SJSA1 (cell line): ENCODE measurements at places on chromosomes 7 and 10. TPM values are rescaled to one million over a fixed set of nuclear protein-coding genes. Genes with fewer than 3 reads are reported as not detected.
A peak's percentile ranks its signal among the peaks of the same experiment; 100 is the strongest.

GRCh38 chr10:109886781-109887140, 36.5 kb downstream of the XPNPEP1 start:
- no peak for DNase-seq

DNA sequence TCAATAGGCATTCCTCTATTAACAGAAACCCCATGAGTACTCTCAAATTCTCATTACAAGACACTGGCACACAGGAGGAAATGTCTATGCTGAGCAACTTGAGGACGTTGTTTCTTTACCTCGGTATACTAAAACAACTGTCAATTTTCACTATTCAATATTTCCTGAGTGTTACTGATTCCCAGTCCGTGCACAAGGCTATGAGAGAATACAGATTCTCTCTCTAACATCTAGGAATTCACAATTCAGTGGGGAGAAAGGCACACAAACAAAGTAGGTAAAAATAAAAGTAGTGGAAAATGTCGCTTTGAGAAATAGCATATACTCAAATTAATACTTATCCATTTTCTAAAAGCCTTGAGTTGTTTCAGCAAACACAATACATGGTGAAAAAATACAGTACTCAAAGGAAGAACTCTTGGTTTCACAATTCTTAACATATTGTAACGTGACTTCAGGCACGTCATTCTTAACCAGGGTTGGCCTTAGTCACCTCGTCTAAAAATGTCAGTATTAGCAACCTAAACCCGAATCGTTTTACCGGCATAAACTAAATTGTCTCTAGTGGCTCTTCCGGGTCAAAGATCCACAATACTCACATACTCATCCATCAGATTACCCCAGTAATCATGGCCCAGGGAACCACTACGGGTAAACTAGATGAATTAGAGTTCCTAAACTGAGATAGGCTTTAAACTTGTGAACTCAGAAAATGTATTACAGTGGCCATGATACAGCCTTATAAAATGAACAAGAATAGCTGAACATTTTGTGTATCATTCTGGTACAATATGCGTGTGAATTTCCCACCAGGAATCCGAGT, 1.5 kb downstream of the IPMK start:
- peak; percentile 50 for DNase-seq

NCAPG2 gene
- total RNA-seq = 54.5 and 61.4 TPM in 2 replicates

GRCh38 chr7:134995239-134996096, 9.2 kb downstream of the AGBL3 start:
- DNase-seq = no peak

- DNase-seq = no peak
Observed at GRCh38 chr10:13911821-13912520, 325.2 kb downstream of the PRPF18 start.

GRCh38 chr10:107767185-107767584, 602.7 kb upstream of the SORCS1 start:
- no peak for DNase-seq

DNA sequence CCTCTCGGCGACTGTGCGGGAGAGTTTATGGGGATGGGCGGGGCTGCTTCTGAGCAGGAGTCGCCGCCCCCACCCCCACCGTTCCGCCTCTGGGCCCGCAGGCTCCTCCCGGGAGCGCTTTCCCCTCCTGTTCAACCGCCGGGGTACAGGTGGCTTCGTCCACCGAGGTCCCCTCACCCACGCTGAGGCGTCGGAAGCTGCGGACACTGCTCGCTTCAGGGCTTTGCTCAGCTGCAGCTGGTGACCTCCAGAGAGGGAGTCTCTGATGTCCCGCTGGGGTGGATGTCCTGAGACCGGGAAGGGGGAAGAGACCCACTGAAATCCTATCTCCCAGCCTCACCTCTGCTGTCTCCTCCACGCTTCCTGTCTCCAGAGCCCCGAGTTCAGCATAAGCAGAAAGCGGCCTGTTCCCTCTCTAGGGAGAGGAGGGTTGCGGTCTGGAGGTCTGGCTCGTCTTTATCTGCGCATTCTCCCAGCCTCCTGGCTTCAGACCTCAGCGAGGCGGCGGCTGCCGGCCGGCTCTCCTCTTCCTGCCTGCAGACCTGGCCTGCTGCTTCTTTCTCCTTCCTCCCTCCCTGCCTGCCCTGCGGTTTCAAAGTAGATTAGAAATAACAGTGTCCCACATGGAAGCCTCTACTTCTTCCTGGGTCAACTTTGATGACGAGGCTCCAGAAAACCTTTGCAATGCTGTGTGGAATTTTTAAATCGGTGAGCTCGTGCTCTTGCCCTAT, 1.8 kb downstream of the CYP2E1 start:
- DNase-seq = no peak

DNA sequence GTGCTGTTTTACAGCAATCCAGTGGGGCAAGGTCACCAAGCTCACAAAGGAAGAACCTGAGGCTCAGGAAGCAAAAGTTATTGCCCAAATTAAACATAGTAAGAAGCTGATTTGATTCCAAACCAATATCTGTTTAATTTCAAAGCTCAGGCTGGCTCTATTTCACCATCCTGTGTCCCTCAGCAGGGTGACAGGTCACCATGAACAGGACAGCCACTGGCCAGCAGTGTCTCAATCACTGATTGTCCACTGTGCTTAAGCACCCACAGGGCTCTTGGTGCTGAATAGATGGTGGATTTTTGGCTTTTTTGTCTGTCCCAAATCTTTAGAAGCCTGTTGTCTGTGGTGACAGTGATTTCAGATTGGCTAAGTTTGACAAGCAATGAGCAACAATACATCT, 146.4 kb upstream of the ZNF32 start:
- no peak for DNase-seq

- no peak for DNase-seq
Observed at GRCh38 chr10:119248681-119249080, 41.3 kb downstream of the GRK5 start.

- no peak for DNase-seq
Observed at GRCh38 chr10:30366829-30367228, 17.8 kb upstream of the MTPAP start.

MRLN gene
- total RNA-seq = not detected in 2 replicates

EN2 gene
- 0.11 TPM in 1 of 2 replicates, not detected in the other for total RNA-seq

PRLHR gene
- total RNA-seq = not detected in 2 replicates

GRCh38 chr7:101565601-101566209, 63.4 kb downstream of the MYL10 start:
- DNase-seq = no peak

DNA sequence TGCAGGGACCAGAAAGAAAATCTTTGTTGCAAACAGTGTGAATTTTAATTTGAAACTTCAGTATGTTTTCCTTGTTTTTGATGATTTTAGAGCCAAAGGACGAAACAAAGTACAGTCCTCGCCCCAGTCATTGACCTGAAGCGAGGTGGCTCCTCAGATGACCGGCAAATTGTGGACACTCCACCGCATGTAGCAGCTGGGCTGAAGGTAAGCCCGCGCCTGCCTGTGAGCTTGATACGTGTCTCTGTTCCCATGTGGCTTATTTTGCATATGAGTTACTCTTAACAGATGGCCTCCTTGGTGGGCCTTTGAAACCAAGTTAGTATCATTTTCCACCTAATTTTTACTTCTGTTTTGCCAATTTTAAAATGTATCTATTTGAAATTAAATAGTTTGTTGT, 12.3 kb downstream of the RBM17 start:
- DNase-seq = no peak

DNA sequence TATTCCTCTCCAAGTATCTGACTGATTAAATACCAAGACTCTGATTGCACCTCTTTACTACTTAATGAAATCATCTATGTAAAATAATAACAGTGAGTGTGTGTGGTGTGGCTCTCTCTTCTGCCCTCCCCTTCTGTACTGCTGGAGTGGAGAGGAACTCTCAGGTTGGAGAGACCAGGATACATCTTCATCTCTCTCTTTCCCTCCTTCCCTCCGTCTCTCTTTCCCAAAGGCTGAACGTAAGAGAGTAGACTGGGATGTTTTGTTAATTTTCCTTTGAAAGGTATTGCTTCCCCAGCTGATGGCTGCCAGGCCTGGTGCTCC, 272 bp upstream of the GJC3 start:
- no peak for DNase-seq

CCZ1B gene
- total RNA-seq = 34.1 and 44.0 TPM in 2 replicates
